Stimulated activated naive CD4-positive, alpha-beta T cell treated with Interleukin-2 at 50 U/mL for 16 hours (primary cell): ENCODE measurements at places on chromosomes 4 and X.

DNA sequence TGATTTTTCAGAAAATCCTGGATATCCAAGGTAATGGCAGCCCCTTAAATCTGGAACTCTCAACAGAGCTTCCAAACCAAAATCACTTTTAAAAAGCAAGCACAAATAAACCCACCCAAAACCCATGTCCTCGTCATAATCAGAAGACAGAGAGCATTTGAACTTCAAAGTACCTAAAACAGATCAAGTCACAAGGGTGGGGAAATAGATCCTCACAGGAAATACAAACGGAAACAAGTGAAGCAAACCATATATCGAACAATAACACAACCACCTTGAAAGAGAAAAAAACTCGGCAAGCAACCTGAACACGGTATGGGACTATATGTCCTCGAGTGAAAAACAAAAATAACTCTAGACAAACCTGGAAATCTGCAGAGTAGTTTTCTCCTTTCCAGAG, 15.9 kb upstream of the CCNQ start:
- no peak for DNase-seq

DNA sequence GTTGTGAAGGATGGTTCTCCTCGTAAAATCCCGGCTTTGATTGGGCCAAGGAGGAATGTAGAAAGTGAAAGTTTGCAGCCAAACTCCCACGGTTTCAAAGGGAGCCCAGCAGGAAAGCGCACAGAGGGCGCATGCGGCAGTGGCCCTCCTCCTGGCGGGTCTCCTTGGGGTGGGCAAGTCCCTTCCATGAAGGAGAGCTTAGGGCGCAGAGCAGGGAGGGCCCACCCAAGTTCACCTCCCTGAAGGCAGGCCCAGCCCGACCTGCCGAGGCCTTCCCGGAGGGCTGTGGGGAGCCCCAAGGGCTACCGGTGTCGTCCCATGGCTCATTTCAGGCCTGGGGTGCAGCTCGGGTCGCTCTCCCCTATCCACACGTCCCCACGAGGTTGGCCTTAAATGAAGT, 2.0 kb downstream of the PDZD4 start:
- DNase-seq, result no peak

DNA sequence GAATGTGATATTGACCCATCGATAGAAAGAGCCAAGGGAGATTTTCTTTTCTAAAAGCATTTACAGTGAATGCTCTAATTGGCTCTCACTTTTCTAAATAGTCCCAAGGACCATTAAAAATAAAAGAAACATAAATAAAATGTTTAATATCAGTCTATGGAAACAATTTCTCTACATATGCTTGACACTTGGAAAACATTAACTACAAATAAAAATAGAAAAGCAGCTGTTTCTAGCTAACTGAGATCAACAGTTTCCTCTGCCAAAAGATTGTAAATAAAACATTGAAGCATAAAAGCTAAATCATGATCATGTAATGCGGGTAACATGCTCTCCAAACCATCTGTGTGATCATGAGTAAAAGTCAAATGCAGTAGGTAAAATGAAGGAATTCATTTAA, 49.7 kb downstream of the CORIN start:
- no peak for DNase-seq

- DNase-seq, result no peak
These were observed 45.7 kb downstream of the FHDC1 start for GRCh38 chr4:152981842-152982241.

- DNase-seq, result no peak
These were observed 37.1 kb upstream of the PLAC8 start for GRCh38 chr4:83151651-83152050.
